Lung (tissue), 17 donors: ENCODE measurements at places on chromosomes 12 and 14.

DNA sequence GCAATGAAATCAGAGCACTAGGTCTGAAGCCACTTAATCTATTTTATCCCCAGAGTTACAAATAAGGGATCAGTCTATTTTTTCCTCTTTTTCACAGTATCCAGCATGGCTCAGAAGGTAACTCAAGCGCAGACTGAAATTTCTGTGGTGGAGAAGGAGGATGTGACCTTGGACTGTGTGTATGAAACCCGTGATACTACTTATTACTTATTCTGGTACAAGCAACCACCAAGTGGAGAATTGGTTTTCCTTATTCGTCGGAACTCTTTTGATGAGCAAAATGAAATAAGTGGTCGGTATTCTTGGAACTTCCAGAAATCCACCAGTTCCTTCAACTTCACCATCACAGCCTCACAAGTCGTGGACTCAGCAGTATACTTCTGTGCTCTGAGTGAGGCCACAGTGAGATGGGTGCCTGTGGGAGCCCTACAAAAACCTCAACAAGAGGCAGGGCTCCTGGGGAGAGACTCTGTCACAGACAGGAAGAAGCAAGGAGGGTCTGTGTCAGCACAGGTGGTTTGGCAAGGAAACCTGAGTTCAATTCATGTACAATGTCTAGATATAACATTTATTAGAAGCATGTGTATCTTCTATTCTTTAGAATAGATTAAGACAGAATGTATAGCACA is 334.3 kb upstream of the OR4E1 start:
- DNase-seq = no peak

GRCh38 chr12:17593715-17594406 is 496.1 kb downstream of the RERGL start:
- no peak for DNase-seq

DNA sequence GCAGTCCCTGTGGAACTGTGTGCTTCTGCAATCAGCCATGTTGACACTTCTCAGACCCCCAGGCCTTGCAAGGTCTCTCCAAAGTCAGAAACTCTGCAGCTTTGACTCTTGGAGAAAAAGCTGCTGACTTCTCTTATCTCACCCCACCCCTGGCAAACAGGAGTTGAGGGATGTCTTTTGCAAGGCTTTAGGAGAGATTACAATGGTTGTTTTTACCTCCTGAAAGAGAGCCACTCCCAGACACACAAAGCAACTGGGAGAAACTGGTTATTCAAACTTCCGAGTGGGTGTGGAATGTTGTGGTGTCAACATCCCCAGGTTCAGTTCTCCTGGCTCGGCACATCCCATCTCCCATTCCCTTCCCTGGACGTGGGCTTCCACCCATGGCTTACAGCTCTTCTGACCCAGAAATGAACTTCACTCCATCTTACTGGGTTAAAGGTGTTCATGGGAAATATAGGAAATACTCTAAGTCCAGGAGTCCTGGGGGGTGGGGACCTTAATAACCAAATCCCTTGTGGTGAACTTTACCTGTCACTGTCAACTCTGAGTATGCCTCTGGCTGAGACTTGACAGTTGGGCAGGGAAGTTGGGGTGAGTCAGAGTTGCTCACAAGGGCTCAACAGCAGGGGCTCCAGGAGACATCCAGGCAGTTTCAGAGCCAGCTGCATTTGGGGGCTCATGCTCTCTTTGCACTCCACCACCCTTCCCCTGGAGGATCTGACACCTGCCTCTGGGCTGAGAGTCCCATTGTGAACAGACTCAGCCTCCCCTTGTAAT is 41.9 kb downstream of the CCDC177 start:
- DNase-seq = no peak

DNA sequence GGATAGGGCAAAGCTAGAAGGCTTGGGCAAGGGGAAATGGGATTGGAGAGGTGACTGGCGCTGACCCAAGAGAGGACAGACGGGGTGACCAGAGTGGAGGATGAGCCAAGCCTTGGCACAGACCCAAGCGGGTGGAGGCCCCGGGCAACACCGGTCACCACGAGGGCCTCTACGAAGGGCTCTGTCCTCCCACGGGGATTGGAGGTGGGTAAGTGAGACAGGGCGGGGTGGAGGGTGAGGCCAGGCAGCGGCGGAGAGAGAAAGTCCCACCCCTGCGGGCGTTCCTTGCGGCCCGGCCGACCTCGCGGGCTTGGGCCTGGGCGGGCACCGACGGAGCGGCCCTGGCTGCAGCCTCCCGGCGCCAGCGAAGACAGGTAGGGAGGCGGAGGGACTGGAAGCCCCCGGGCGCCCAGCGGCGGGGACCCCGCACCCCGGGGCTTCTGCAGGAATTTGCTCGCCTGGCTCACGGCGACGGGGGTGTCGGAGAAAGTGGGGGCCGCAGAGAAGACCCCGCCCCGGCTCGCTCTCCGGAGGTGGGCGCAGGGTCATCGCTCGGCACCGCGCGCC is at the start of gene PAPLN:
Gene PAPLN (plus strand): TSS at position 288 of the 567 bp plus-strand sequence. CDS start 2,273 bp downstream, outside the sequence.
- DNase-seq = no peak

GRCh38 chr12:8956772-8957171 is 7.3 kb upstream of the M6PR start:
- DNase-seq = no peak
